Nephron progenitor cell (in vitro differentiated cells): ENCODE measurements at places on chromosomes 6 and 20.

GRCh38 chr6:168057836-168058235, 21.2 kb downstream of the FRMD1 start:
- no peak for DNase-seq

- no peak for DNase-seq
Measured at GRCh38 chr20:50346374-50347283, 156.0 kb downstream of the CEBPB start.

GRCh38 chr20:39849664-39850063, 839.4 kb downstream of the MAFB start:
- peak; percentile 9 for DNase-seq

- DNase-seq = no peak
Measured at GRCh38 chr6:17059850-17060249, 42.0 kb upstream of the STMND1 start.

- DNase-seq = no peak
Measured at GRCh38 chr6:53373638-53374037, 24.9 kb upstream of the ELOVL5 start.

- DNase-seq = no peak
Measured at GRCh38 chr6:101830501-101831031, 437.1 kb downstream of the GRIK2 start.

GRCh38 chr6:23308166-23308565, 738.8 kb downstream of the HDGFL1 start:
- DNase-seq = no peak

GRCh38 chr6:138571585-138572166, 72.4 kb upstream of the NHSL1 start:
- DNase-seq = no peak

GRCh38 chr6:31907158-31907813, 5.4 kb upstream of the ZBTB12 start:
- no peak for DNase-seq

GRCh38 chr6:12048609-12049008, 36.5 kb downstream of the HIVEP1 start:
- DNase-seq = no peak

DNA sequence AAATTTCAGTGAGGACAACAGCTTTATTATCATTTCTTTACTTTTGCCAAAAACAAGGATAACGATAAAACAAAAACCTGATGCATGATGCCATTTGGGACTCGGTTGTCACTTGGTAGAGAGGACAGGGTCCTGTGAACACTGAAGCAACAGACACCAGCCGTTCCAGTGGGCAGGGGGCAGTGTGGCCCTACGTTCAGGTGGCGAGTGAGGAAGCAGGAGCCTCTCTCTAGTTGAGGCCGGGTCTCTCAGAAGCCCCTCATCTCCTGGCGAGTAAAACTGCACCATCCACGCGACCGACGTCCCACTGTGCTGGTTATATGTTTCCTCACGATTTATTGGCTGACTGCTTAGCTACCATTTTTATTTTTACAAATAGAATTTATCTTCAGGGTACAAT, 231.6 kb downstream of the THBS2 start:
- no peak for DNase-seq

DNA sequence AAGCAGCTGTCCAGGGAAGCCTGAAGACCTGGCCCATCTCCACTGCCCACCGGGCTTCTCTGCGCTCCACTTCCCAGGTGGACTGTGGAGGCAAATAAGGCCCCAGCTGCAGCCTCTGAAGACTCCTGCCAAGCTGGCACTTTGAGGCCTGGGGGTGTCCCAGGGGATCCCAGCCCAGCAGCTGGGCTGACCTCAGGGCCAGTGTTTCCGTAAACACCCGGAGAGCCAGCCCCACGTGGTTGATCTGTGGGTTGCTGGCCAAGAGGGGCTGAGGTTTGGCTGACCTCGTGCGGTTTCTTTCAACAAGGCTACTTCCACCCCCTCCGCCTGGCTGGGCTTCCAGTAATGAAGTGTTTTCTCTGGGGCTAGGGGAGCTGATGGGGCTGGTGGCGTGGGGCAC, 12.4 kb upstream of the CCN5 start:
- peak; percentile 29 for DNase-seq

DNA sequence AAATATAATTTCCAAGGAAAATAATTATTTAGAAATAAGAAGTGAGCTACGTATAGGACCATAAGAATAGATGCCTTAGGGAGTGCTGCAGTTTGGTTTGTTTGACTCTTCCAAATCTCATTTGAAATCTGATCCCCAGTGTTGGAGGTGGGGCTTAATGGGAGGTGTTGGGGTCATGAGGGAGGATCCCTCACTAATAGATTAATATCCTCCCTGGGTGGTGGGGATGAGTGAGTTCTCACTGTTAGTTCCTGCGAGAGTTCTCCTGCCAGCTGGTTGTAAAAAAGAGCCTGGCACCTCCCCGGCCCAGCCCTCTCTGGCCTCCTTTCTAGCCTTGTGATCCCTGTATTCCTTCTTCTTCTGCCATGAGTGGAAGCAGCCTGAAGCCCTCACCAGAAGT, 69.3 kb downstream of the RCAN2 start:
- peak; percentile 8 for DNase-seq

DNA sequence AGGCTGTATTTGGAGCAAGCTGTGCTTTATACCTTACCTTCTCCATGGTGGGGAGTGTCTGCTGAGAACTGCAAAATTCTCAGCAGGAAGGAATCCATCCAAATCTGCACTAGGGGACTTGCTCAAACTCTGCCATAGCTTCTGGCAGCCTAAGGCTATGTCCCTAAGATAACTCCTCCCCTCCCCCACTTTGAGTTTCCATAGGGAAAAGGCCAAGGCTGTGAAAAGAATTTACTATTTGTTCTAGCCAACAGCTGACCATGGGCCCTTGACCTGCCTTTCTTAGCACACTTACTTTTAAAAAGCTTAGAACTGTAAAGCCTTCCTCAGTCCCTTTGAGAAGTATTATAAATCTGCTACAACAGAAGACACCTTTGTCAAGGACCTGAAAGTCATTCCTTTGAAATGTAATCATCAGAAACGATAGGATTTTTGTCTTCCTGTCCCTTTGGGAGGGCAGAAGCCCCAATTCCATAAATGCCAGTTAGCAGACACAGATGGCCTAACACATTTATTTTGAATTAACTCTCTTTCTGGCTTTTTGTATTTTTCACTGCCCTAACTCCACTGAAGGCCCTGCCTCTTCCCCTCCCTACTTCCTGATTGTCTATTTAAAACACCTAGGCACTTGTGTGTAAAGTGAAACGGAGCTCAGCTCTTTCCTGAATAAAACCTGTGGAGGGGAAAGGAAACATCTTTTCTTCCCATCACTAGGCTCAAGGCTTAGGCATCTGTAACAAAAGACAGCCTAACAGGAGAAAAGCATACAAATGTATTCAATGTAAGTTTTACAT, 157.1 kb downstream of the AKAP7 start:
- no peak for DNase-seq

DNA sequence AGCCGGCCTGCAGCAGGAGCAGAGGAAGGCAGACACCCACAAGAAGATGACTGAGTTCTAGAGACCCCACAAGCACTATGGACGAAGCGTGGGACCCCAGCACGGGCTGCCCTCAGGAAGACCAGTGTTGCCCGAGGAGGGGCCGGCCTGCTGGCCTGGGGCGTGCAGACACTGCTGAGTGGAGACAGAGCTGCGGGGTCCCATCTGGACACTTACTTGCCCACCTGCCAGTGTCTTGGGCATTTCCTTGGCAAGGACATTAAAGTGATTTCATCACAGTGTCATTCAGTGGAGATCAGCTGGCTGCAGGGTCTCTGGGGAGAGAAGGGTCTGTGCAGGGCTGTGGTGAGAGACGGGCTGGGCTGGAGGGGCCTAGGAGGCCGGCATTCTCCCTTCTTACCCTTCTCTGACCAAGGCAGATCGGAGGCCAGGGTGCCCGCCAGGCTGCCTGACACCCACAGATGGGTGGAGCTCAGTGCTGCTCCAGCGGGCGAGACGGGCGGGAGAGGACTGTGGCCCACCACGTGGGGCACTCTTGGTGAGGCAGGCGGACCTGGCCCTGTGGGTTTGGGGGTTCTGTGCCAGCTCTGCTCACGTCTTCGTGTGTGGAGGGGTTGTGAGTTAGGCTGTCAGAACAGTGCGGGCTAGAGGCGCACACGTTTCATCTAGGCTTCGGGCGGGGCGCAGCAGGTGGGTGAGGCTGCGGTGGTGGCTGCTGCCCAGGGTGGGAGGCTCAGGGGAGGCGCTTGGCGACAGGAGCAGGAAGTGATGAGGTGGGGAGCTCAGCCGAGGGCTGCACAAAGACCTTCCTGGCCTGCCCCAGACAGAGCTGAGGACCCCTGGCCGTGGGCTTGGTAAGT, at the start of gene LIME1:
TSS of gene LIME1 (plus strand) at position 806 of the 860 bp plus-strand sequence. CDS start 886 bp downstream, outside the sequence.
- no peak for DNase-seq

GRCh38 chr6:169385237-169385880, 131.7 kb upstream of the THBS2 start:
- no peak for DNase-seq

DNA sequence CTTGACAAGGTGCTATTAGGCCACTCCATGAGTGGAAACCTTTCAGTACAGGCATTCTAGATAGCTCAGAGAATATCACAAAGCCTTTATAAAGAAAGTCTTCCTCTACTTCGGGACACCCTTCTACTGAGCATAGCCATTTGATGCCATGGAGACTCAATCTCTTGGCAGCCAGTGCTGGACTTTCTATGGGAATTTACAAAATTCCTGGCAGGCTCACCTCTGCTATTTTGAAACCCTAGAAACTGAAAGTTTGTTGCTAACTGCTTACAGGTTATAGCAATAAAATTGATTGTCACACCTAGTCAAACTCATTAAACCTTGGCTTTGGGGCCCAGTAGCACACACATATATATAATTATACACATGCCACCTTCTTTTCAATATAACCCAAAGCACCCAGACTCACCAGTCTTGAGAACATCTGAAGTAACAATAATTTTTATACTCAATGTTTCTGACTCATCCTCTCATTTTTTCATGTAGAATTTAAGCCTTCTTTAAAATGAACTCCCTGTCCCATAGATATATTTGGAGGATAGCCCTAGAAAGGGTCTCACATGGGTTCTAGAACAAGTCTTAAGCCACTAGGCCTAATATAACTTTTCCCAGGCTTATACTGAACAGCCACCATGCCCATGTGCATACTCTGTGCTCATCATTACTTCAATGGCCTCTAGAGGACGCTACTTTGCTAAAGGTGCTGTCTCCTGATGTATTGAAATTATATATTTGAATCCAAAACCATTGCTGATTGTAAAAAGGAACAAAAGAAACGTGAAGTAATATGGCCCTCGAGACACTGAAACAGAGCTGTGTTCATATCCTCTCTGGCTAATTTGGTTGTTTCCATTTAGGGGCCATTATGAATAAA, 368.1 kb upstream of the MARCKS start:
- no peak for DNase-seq

DNA sequence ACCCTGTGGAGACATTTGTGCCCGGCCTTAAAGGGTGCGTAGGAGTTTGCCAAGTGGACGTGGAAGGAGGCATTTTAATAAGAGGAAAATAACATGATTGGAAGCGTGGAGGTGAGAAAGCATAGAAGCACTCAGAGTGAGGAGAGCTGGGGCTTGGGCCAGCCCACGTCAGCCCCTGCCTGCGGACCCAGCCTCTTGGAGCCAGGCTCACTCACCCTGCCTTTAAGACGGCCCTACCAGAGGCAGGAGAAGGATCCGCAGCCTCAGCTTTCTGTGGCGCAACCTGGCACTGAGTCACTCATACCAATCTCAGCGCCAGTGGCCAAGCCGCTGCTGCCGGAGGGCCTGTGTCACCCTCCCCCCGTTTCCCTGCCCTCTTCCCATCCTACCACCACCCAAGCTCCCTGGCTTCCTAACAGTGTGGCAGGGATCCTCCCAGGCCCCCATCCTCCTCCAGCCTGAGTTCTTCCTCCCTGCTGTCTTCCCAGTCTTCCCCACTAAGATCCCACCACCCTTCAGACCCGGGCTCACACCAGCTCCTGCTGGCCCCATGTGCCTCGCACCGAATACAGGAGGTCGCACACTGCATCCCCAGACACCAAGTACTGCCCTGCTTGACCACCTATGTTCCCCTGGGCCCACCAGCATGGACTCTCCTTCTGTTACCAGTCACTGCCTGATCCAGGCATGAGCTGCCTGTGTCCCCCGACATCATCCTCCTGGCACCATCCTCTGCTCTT, 285.2 kb downstream of the UST start:
- no peak for DNase-seq

- DNase-seq = no peak
Measured at GRCh38 chr20:46176739-46177378, 58.7 kb downstream of the CD40 start.

- DNase-seq = no peak
Measured at GRCh38 chr20:9319687-9320384, 194.6 kb upstream of the LAMP5 start.

GRCh38 chr20:63957004-63957689, 931 bp upstream of the UCKL1 start:
- peak; percentile 69 for DNase-seq

DNA sequence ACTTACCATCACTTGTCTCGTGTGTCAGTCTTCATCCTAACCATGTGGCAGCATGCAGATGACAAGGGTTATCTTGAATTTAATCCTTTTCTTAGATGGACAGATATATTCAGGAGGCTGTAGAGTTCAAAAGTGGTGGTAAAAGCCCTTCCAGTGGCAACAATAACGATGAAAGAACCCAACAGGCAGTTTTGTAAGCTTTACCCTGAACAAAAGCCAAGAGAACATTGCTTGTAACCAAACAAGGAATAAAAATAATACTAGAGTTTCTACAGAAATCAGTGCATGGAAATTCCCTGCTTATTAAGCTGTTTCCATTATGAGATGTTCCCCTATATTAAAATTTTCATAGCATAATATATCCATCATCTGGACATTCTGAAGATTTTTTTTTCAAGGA, 69.7 kb downstream of the PDE7B start:
- DNase-seq = no peak

GRCh38 chr20:59145924-59146779, 17.5 kb upstream of the ZNF831 start:
- no peak for DNase-seq

- no peak for DNase-seq
Measured at GRCh38 chr6:2447318-2447920, 202.0 kb upstream of the GMDS start.

GRCh38 chr6:169979873-169980432, 228.5 kb downstream of the ERMARD start:
- no peak for DNase-seq

- DNase-seq = no peak
Measured at GRCh38 chr6:151387175-151387970, 4.0 kb downstream of the ZBTB2 start.

- DNase-seq = no peak
Measured at GRCh38 chr20:35942243-35942642, 12.1 kb downstream of the SCAND1 start.

- no peak for DNase-seq
Measured at GRCh38 chr6:23587582-23587981, 538.4 kb upstream of the NRSN1 start.

- DNase-seq = peak; percentile 76
Measured at GRCh38 chr20:3222635-3223600, 13.6 kb downstream of the ITPA start.

- no peak for DNase-seq
Measured at GRCh38 chr6:47536816-47537401, 59.3 kb downstream of the CD2AP start.
